ENCODE measurements at places on chromosomes 2 and 18. TPM values are rescaled to one million over a fixed set of nuclear protein-coding genes. Genes with fewer than 3 reads are reported as not detected.
A peak's percentile ranks its signal among the peaks of the same experiment; 100 is the strongest.

DNA sequence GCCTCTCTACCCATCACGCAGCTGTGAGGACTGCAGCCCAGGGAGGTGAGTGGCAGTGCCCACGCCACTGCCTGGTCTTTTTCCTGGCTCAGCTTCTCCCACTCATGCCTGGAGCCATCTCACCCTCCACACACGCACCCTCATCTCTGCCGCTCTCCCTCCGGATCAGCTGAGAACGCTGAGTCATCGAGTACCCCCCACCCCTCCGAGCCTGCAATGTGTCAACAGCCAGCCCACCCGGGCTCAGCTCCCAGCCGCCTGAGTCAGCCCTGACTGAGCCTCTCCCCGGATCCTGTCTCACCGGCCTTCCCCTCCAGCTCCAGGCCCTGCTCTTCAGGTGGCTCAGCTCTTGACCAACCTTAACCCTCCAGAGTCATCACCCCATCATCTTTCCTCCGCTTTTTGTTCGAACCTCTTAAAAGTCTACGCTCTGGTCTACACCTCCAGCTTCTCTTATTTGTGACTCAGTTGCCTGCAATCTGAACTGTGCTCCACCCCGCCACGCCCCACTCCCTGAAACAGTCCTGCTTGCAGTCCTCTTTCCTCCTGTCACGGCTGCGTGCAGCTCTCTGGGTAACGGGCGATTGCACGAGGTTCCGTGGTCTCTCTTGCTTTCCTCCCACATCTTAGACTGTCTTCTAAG is 94.4 kb upstream of the ASAP2 start:
- no peaks in the 10 kb centered on the region for H3K4me1 ChIP-seq
- H3K27ac ChIP-seq, result no peak overlapping the region
- peaks cover 11% of the 10 kb centered on the region for H3K27me3 ChIP-seq
- H3K4me3 ChIP-seq, result no peak overlapping the region
- H3K36me3 ChIP-seq, result no peaks in the 10 kb centered on the region

Gene WDR35
- total RNA-seq, result 10.1 TPM

DNA sequence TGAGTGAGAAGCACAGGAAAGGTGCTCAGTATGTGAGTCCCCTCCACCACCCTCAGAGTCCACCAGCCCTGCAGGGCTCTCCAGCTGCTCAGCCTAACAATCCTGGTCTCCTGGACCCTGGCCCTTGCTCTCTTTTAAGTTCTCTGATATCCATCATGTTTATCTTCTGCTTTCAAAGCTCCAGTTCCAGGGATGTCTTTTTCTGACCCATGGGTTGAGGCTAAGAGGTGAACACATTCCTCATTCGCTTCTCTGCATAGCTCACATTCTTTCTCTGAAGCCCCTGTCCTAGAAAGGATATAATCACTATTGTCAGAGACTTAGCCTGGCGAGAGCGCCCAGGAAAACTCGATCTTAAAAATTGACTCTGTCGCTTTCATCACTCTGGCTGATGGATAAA is 86.4 kb downstream of the ARL4C start:
- H3K36me3 ChIP-seq, result peaks cover 2% of the 10 kb centered on the region
- peaks cover 36% of the 10 kb centered on the region for H3K4me1 ChIP-seq
- no peak for DNase-seq
- H3K4me3 ChIP-seq, result no peak overlapping the region
- H3K27ac ChIP-seq, result no peak overlapping the region

- H3K27me3 ChIP-seq, result no peaks in the 10 kb centered on the region
- no peak overlapping the region for H3K4me3 ChIP-seq
- H3K4me1 ChIP-seq, result no peaks in the 10 kb centered on the region
- no peak overlapping the region for H3K27ac ChIP-seq
- no peak for DNase-seq
Observed at GRCh38 chr18:55839343-55839742, 251.4 kb upstream of the TCF4 start.

GRCh38 chr2:61125798-61126197 is 36.2 kb upstream of the C2orf74 start:
- H3K4me3 ChIP-seq, result no peak overlapping the region
- no peak overlapping the region for H3K27ac ChIP-seq
- H3K27me3 ChIP-seq, result no peaks in the 10 kb centered on the region

DNA sequence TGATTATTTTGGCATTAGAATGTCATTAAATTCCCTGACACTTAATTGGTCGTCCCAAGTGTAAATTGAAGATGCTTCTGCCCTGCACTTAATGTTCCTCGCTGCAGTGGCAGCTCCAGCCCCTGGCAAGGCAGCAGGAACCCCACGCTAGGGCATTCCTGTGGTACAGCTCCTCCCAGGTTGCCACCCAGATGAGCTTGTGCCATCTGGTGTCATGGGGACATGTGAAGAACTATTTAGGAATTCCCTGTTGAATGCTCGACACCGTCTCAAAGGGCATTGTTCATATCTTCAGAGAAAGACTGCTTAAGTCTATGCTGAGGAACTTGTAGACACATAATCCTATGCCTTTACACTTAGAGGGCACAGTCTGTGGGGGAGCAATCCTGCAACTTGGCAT is 38.9 kb downstream of the BCL2L11 start:
- H3K4me1 ChIP-seq, result peaks cover 59% of the 10 kb centered on the region
- DNase-seq, result no peak
- H3K27me3 ChIP-seq, result no peaks in the 10 kb centered on the region
- no peak overlapping the region for H3K4me3 ChIP-seq
- H3K27ac ChIP-seq, result no peak overlapping the region

DNA sequence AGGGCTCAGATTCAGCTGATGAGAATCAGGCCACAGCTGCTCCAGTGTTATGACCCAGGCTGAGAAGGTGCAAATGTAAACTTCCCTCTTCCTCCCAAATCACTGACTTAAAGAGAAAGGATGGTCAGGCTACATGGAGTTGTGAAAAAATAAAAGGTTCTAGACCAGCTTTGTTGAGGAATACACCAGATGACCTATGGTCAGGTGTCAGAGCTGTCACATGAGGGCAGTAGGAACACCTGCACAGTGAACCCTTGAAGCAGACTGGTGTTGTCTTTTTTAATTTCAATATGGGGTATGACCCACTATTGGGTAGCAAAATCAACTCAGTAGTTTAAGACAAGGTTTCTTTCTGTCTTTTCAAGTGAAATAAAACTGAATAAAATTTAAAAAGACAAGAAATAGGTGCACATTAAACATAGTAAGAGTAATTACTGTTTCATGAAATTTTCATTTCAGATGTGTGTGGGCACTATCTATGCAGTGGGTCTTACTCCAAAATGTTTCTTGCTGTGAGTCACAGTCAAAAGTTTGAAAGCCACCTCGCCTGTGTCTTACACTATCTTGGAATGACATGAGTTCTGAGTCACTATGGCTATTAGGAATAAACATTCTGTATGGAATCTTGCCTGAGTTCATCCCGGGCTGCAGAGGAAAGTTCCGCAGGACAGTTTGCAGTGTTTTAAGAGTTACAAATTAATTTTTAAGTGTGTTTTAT is 83.6 kb downstream of the ACVR1 start:
- peaks cover 12% of the 10 kb centered on the region for H3K4me1 ChIP-seq
- no peak for DNase-seq
- no peak overlapping the region for H3K4me3 ChIP-seq
- peaks cover 4% of the 10 kb centered on the region for H3K36me3 ChIP-seq

DNA sequence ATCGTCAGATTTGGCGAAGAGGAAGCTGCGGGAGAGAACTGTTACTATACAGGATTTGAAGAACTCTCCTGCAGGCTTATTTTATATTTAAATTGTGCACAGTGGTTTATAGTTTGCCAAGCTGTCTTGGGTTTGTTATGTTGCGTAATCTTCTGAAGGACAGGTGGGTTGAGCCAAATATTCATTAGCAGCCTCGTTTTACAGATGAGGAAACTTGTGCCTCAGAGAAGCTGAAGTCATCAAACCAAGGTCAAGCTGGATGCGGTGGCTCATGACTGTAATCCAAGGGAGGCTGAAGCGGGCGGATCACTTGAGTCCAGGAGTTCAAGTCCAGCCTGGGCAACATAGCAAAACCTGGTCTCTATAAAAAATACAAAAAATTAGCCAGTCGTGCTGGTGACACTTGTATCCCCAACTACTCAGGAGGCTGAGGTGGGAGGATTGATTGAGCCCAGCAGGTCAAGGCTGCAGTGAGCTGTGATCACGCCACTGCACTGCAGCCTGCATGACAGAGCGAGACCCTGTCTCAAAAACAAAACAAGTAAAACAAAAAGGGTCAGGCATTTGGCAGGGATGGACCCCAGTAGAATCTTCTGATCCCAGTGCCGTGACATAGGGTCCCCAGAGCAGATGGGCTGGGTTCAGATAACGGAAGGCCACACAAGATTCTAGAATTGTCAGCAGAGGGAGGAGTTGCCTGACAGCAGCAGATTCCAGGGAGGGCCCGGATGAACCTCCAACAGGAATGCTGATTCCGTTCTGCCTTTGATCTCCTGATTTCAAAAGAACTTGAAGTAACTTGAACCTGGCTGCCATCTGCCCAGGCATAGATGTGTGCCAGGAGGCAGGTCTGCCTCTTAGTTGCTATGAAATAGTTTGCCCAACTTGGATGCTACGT is 50.6 kb downstream of the SH3BP4 start:
- H3K36me3 ChIP-seq, result no peaks in the 10 kb centered on the region
- no peaks in the 10 kb centered on the region for H3K27me3 ChIP-seq
- H3K27ac ChIP-seq, result no peak overlapping the region
- H3K4me3 ChIP-seq, result no peak overlapping the region
- no peak for DNase-seq

Gene FABP1
- total RNA-seq, result not detected

- H3K27me3 ChIP-seq, result peaks cover 6% of the 10 kb centered on the region
- H3K36me3 ChIP-seq, result no peaks in the 10 kb centered on the region
- no peak overlapping the region for H3K4me3 ChIP-seq
- no peak for DNase-seq
- H3K27ac ChIP-seq, result no peak overlapping the region
Observed at GRCh38 chr2:23520256-23520655, 135.3 kb downstream of the KLHL29 start.

- peak; percentile 34 for DNase-seq
- no peak overlapping the region for H3K27ac ChIP-seq
- H3K27me3 ChIP-seq, result no peaks in the 10 kb centered on the region
- no peaks in the 10 kb centered on the region for H3K36me3 ChIP-seq
- no peak overlapping the region for H3K4me3 ChIP-seq
- H3K4me1 ChIP-seq, result peaks cover 6% of the 10 kb centered on the region
Observed at GRCh38 chr2:197599285-197599965, 76.0 kb downstream of the RFTN2 start.

Gene DSC2
- total RNA-seq, result 0.26 TPM

Gene FOXD4L1
- total RNA-seq, result 0.16 TPM

GRCh38 chr2:96156011-96156820 is 11.0 kb upstream of the DUSP2 start:
- H3K27ac ChIP-seq, result peak overlapping the region; percentile 88
- H3K27me3 ChIP-seq, result no peaks in the 10 kb centered on the region
- peaks cover 10% of the 10 kb centered on the region for H3K36me3 ChIP-seq
- DNase-seq, result peak; percentile 76

DNA sequence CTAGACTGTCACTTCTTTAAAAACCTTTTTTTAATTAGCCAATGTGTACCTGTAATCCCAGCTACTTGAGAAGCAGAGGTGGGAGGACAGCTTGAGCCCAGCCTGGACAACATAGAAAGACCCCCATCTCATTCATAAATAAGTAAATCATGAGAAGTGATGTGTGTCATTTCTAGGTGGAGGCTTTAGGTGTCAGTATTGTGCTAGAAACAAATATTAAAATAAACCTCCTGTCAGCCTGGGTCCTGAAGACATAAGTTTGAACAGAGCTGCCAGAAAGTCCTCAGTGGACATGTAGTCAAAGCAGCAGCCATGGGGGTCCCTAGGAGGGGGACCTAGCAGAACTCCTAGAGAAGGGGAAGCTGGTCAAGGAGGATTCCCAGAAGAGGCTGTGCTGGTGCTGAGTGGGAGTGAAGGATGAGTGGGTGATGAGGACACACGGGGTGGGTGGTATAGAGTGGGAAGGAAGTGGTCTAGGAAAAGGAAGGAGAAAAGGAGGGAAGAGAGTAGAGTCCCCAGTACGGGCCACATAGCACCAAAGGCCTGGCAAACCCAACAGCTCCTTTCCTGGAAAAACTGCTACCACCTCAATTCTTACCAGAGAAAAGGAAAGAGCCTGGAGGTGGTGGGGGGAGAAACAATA is 316.6 kb upstream of the NCKAP5 start:
- no peaks in the 10 kb centered on the region for H3K36me3 ChIP-seq
- no peak overlapping the region for H3K4me3 ChIP-seq
- no peak overlapping the region for H3K27ac ChIP-seq
- no peaks in the 10 kb centered on the region for H3K4me1 ChIP-seq
- DNase-seq, result no peak
- peaks cover 43% of the 10 kb centered on the region for H3K27me3 ChIP-seq

Gene TDRD15
- not detected for total RNA-seq

- H3K4me3 ChIP-seq, result no peak overlapping the region
- peaks cover 71% of the 10 kb centered on the region for H3K36me3 ChIP-seq
- no peak for DNase-seq
Observed at GRCh38 chr18:58691256-58691655, 20.0 kb downstream of the MALT1 start.

DNA sequence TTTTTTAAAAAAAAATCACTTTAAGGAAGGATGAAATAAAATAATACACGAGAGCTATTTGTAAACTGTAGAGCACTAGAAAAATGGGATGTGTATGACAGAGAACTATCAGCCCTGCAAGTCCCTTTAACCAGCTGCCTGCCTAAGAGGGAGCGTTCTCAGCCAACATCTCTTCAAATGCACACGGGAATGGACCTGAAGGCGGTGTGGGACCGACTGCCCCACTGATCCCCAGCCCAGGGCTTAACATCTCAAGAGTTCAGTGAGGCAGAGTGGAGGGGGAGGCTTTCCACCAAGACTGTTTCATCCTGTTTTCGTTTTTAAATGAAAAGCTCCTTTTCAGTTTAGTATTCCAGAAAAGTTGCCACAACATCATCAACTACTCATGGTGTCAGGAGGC is 2.2 kb downstream of the INPP4A start:
- no peak for DNase-seq
- peak overlapping the region; percentile 90 for H3K4me3 ChIP-seq
- H3K4me1 ChIP-seq, result peaks cover 60% of the 10 kb centered on the region
- H3K36me3 ChIP-seq, result peaks cover 8% of the 10 kb centered on the region
- no peaks in the 10 kb centered on the region for H3K27me3 ChIP-seq

Gene MYO7B
- 0.88 TPM for total RNA-seq

Gene ANKRD36
- total RNA-seq, result 14.6 TPM

- DNase-seq, result no peak
- H3K4me1 ChIP-seq, result no peaks in the 10 kb centered on the region
Observed at GRCh38 chr18:27901424-27902226, 275.3 kb downstream of the CDH2 start.

DNA sequence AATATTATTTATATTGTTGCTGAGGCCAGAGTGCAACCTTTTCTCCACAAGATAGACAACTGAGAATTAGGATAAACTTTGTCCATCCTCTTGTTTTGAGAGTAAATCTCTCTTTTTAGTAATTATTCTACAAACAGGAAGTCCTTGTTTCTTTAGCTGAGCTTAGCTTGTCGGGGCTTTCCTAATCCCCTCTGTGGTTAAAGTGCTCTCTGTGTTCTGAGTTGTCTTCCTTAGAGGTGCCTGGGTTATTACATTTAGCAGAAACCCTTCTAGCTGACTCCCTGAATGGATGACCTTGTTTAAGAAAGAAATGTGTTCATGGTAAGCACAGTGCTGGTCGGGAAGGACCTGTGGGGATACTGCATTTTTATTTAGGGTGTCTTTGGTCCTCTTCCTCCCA is 12.7 kb downstream of the USP39 start:
- no peak for DNase-seq
- peaks cover 39% of the 10 kb centered on the region for H3K36me3 ChIP-seq
- H3K27me3 ChIP-seq, result no peaks in the 10 kb centered on the region
- peaks cover 16% of the 10 kb centered on the region for H3K4me1 ChIP-seq
- H3K4me3 ChIP-seq, result no peak overlapping the region
- peak overlapping the region; percentile 75 for H3K27ac ChIP-seq

- no peaks in the 10 kb centered on the region for H3K4me1 ChIP-seq
- H3K4me3 ChIP-seq, result no peak overlapping the region
- H3K27ac ChIP-seq, result no peak overlapping the region
- H3K36me3 ChIP-seq, result no peaks in the 10 kb centered on the region
- no peak for DNase-seq
Observed at GRCh38 chr2:34345030-34345429, 745.9 kb upstream of the FAM98A start.
